Right atrium auricular region (tissue), 2 donors: ENCODE measurements at places on chromosomes 7 and 10. TPM values are rescaled to one million over a fixed set of nuclear protein-coding genes. Genes with fewer than 3 reads are reported as not detected.

GRCh38 chr7:141145630-141145982, 71.7 kb downstream of the TMEM178B start:
- no peak for DNase-seq

Gene SMKR1
- total RNA-seq = not detected

DNA sequence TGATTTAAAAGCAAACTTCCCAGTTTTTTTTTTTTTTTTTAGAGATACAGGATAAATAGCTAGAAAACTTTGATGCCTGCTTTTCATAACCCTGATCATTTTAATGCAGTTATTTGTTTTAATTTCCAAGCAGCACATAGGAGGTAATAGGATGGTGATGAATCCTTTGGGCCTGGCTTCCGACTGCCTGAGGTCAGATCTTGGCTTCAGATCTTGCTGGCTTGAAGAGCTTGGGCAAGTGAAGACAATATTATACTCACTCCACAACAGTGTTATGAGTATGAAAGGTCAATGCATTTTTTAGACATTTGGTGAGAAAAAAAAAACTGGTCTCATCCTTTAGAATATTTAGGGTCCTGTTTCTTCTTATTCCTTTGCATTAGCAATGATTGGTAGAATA, 124.8 kb upstream of the PRKCQ start:
- no peak for DNase-seq

- DNase-seq = no peak
These were observed 659.7 kb upstream of the IGFBP3 start for GRCh38 chr7:46580766-46581165.

DNA sequence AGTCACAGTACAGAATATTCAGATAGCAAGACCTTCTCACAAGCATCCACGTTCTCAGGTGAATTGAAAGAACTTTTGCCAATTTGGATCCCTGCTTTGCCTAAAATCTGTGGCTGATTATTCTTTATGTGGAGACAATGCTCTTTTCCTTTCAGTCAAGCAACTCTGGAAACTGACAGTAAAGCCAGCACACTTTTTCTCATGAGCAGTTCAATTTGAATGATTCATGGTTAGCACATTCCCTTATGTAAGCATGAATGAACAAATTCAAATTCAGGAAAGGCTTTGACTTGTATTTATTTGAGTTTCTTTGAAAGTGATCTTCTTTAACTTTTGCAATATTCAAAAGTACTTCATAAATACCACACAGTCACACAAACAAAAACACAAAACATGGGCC, 57.6 kb downstream of the MEOX2 start:
- no peak for DNase-seq

DNA sequence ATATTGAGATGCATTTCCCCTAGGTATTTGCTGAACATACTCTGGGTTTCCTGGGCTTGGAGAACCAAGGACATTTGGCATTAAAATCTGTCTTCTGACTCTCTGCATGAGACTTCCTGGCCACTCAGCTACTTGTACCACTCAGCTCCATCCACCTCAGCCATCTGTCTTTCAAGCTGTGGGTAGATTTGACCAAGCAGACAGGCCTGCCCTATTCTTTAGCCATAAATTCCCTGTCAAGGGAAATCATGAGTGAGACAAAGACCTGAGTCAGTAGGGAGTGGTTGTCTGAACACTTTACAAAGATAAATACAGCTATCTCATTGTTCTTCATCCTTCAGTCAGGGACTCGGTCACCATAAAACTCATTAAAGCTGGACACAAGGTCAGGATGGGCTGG, 399.1 kb downstream of the GPAM start:
- DNase-seq = no peak

Gene BCL7B
- 128 TPM for total RNA-seq

Gene PHF14
- 14.3 TPM for total RNA-seq

DNA sequence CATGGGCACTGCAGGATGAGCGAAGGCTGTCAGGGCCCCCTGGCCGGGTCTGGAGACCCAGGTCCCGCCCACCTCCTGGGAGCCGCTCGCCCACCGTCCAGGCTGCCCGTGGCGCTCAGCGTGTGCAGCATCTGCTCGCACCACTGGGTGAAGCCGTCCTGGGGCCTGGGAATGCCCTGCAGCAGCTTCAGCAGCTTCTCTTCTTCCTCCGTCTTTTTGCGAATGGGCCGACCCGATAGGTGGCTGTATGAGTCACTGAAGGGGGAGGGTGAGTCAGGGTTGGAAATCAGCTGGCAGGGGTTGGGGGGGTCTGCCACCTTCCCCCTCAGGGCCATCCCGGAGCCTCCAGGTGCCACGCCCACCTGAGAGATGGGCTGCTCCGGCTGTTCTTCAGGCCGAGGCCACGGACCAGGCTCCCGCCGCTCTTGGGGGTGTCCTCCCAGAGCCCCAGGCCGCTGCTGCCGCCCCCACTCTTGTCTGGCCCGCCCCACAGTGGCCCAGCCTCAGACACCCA, 8.7 kb downstream of the GNB2 start:
- no peak for DNase-seq

Gene GPER1
- total RNA-seq = 6.9 TPM

DNA sequence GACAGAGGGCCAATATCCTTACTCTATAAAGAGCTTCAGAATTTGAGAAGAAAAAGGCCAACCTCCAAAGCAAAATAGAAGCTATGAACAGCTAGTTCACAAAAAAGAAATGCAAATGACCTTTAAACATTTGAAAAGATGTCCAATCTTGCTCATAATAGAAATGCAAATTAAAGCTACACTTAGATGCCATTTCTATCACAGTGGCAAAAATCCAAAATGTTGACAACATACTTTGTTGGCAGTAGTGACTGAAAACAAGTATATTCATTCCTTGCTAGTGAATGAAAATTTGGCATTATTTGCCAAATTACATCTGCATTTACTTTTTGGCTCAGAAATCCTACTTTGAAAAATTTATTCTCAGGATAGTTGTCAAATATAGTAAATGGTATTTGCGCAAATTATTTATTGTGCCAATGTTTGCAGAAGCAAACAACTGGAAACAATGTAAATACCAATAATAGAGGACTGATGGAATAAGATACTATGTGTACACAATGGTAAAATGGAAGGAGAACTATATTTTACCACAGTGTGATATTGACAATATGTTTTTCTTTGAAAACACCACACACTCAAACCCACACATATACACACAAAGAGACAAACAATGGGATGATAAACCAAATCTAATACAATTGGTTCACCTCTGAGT, 9.4 kb downstream of the TMEM106B start:
- no peak for DNase-seq

DNA sequence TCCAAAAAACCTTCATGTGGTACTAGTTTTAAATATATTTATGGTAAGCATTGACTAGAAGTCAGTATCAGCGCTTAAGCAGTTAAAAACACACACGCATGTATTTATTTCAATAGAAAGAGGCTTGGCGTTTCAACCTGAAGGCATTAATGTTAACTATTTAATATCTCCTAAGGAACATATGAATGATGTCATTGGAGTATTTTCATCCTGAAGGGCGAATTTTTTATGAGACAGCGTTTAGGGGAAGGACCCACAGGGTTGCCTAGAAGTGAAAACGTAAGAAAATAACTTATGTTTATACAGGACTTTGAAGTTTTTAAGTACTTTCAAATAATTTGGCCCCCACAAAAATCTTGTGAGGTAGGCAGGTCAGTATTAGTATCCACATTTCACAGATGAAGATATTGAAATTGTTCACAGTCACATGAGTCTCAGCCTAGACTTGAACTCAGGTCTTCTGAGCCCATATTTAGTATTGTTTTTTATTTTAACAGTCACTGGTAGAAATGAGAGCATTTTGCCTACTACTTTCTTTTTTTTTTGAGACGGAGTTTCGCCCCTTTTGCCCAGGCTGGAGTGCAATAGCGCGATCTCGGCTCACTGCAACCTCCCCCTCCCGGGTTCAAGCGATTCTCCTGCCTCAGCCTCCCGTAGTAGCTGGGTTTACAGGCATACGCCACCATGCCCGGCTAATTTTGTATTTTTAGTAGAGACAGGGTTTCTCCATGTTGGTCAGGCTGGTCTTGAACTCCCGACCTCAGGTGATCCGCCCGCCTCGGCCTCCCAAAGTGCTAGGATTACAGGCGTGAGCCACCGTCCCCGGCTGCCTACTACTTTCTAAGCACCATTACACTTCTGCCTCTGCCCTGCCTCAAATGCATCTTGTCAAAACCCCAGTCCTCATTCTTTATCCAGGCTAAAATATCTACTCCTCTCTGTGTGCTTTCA, 1.8 kb downstream of the SLK start:
- DNase-seq = no peak

Gene CFAP43
- 0.12 TPM for total RNA-seq

Gene NPFFR1
- total RNA-seq = not detected

Gene IFIT1B
- not detected for total RNA-seq

GRCh38 chr7:134662871-134663205, 16.2 kb downstream of the BPGM start:
- DNase-seq = no peak

GRCh38 chr10:34407324-34407805, 407.7 kb downstream of the PARD3 start:
- DNase-seq = no peak

DNA sequence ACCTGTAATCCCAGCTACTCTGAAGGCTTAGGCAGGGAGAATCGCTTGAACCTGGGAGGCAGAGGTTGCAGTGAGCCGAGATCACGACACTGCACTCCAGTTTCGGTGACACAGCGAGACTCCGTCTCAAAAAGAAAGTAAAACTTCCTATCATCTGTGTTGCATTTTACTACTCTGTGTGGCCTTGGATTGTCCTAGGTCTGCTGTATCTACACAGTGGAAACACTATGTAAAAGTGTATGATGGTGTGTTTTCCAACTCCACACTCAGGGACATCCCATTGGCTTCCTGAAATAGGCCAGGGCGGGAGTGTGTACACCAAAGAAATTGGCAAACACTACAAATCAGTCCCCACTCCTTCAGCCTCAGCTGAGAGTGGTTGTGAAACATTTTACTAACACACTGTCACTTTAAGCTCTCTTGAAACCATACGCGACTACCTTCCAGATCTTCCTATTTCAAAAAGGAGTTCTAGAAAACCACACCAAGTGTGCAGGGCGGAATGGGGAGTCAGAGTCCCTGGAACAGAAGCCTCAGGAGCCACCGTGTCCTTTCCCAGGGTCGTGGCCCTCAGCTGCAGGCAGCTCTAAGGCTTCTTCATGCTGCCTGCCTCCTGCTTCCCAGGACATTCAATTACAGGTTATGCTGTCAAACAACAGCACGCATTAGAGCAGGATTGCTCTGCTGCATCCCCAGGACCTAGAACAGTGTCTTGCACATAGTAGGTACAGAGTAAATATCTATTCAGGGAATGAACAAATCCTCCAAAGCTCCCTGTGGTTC, 275.4 kb downstream of the PARD3 start:
- no peak for DNase-seq

- peak; percentile 68 for DNase-seq
These were observed 46.2 kb upstream of the GDF10 start for GRCh38 chr10:47253651-47254375.

- no peak for DNase-seq
These were observed 10.7 kb upstream of the FHIP2A start for GRCh38 chr10:114810926-114811325.

Gene AGR2
- not detected for total RNA-seq

Gene GPR85
- total RNA-seq = 2.3 TPM

GRCh38 chr7:137302081-137302480, 41.5 kb downstream of the PTN start:
- no peak for DNase-seq

GRCh38 chr10:28470873-28471651, 61.9 kb upstream of the WAC start:
- no peak for DNase-seq

- DNase-seq = peak; percentile 36
These were observed 17.0 kb downstream of the COBL start for GRCh38 chr7:51299391-51300133.
